GM18507 (cell line): ENCODE measurements at places on chromosomes 4 and X.

- no peak for DNase-seq
Observed at GRCh38 chrX:1912193-1912592, 297.3 kb downstream of the ASMT start.

DNA sequence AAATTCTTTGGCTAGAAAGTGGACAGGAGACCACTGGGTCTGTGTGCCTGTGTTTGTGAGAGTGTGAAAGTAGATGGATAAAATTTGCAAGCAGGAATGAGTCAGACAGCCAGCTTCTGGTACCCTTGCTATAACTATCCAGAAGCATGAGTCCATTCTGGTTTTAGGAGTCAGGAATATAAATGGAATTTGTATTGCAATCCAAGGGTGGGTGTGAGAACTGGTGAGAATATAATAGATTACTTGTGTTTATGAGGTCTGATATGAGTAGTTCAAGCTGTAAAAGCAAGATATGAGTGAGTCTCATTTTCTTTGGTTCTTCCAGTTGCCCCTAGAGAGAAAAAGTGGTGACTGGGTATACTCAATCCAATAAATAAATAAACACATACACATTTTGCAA, 212.7 kb upstream of the TAPT1 start:
- no peak for DNase-seq

- no peak for DNase-seq
Observed at GRCh38 chr4:61872983-61873382, 672.9 kb downstream of the ADGRL3 start.

- DNase-seq: no peak
Observed at GRCh38 chr4:108255203-108255747, 86.5 kb upstream of the LEF1 start.

DNA sequence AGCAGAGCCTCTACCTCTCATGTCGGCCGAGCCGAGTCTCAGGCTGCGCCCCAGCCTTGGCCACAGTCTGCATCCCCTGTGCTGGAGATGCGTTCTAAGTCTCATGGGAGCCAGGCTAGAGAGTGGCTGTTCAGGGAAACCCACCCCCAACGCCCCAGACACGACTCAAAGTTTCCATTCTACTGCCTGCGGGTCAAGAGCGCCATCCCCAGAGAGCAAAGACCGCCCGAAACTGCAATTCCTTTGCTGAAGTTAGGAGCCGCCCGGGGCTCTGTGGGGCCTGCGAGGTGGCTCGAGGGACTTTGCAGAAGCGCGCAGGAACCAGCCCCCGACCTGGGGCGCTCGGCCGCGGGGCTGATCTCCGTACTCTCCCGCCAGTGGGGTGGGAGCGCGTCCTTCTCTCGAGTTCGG, 10.0 kb upstream of the ELF4 start:
- no peak for DNase-seq

GRCh38 chrX:18884916-18885315, 99.0 kb downstream of the PHKA2 start:
- DNase-seq: no peak

DNA sequence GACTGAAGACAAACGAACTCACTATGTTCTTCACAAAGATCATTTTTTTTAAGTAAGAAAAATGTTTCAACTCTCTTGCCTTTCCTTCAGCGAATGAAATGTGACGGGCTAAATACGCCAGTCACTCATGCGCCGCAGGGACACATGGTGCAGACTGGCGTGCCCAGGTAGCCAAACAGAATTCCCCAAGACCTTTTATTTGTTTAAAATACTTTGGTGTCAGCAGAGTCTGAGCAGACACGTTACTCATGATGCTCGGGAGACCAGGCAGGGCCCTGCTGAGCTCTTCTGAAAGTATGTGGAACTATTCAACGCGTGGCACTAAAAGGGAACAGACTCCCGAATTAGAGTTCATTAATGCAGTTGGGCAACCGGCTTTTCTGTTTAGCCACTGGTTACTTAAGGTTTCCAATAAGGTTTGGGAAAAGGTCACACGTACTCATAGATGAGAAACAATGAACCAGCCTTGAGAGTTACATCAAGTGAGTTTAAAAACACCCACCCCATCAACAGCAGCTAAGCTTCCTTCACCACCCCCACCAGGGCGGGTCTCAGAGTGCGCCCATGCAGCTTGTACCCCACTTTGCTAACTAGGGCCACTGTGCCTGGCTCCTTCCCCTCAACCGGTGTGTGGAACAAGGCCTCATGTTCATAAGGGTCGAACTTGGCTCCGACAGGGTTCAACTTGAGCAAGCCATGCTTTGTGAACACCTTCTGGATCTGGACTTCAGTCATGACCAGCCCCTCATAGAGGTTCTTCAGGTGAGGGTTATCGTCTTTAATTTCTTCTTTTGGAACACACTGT, 7.3 kb downstream of the GRPEL1 start:
- DNase-seq: no peak

DNA sequence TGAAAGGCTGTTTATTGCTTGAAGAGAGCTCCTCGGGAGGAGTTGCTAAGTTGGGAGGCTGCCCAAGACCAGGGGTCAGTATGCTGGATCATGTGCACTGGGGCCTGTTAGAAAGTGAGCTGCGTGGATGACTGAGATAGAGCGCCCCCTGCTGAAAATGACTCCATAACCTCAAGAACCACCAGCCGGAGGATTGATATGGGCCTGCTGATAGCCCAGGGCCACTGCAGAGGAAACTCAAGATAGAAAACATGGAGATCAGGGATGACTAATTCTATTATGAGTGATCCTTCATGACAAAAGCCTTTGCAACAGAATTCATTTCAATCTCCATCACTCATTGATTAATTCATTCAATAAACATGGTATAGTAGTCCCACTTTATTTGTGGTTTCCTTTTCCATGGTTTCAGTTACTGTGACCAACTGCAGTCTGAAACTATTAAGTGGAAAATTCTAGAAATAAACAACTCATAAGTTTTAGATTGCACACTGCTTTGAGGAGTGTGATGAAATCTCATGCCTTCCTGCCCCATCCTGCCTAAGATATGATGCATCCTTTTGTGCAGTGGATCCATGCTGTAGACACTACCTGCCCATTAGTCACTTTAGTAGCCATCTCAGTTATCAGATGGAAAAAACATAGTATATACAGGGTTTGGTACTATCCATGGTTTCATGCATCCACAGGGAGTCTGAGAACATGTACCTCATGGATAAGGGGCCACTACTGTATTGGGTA, 126.7 kb upstream of the MBNL3 start:
- DNase-seq: no peak

DNA sequence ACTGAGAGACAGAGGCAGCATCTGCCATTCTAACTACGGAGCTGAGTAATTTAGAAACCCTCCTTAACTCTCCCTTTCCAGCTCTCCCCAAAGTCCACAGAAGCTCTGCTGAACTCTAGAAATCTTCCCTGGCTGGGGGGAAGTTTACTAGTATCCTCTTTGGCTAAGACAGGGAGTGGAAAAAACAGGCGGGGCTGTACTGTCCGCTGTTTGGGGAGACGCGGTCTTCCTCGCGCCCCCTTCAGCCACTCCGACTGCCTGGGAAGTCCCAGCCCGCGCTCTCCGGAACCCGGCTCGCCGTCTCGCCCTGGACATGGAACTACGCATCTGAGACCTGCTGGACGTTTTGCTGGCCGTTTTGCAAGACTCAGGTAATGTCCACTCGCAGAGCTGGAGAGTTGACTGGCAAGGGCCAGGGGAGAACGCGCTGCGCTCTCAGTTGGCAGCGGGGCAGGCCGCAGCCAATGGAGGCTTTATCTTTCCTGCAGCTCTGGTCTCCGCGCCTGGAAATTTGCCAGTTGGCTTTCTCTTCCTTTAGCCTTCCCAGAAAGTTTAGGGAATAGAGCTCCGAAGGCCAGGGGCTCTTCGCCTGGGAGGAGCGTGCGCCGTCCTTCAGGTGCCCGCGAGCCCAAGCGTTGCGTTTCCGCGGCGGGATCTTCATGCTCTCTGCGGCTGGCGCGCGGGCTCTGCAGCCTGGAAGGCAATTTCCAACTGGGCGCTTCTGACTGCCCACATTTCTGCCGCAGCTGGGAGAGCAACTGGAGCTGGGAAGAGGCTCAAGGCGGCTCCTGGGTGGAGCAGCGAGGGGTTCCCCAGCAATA, 892 bp downstream of the IL1RAPL2 start:
- no peak for DNase-seq

DNA sequence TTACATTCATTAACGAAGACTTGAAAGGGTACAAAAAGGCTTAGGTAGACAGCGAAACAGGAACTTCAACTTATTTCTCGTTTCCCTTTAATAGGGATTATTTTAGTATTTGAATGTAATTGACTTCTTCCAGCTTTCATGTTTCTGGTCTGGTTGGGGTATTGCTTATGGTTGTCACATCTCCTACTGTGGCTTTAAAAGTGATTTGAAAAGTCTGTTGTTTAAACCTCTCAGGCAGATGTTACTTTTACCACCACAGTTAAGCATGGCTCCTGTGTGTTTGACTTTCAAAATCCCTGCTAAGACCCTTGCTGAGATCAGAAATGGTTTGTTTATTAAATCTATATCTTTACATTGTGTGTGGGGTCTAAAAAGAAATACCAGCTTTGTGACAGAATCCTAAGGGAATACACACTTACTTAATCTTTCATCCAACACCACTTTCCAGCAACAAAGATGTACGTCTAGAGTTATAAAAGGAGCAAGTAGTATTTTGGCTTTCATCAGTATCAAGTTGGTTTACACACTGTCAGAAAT, 661.2 kb downstream of the FAT4 start:
- no peak for DNase-seq

GRCh38 chr4:145183023-145183422, 2.6 kb upstream of the OTUD4 start:
- DNase-seq: no peak

- DNase-seq: no peak
Observed at GRCh38 chrX:56763556-56764152, 34.6 kb downstream of the NBDY start.

DNA sequence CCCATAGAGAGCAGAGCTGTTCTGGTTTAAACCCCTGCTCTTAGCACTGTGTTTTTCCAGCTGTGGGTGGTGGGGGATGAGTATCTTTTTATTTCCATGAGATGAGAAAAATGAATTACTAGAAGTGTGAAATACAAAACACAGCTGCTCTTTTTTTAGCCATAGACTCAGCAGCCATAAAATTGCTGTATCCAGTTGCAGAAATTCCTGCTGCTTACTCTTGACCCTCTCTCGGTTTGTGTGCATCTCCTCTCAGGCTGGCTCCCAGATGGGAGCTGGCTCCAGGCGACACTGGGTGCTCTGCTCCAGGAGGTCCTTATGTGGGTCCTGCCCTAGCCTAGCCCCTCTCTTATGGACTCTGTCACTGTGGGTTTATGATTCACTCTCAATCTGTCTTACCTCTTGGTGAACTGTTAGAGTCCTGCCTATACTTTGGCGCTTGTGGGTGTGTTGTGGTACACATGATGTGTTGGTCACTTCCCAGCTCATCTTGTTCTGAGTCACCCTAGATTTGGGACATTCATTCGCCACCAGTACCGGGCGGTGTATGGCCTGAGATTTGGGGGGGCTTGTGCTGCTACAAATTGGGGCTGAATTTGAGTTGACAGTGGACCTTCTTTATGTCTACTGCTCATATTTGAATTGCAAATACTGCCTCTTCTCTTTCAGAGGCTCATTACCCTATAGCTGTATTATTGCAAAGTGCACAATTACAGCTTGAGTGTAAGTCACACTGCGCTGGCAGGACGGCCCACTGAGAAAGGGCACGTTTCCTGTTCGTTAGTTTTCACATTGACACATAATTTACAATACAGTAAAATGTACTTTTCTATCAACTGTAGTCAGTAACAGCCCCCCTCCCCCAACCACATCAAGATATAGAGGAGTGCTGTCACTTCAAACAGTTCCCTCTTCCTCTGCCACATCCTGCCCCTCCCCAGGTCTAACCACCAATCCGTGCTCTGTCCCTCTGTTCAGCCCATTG, 46.9 kb upstream of the MSANTD1 start:
- peak; percentile 44 for DNase-seq

GRCh38 chrX:68490644-68491043, 8.2 kb upstream of the YIPF6 start:
- no peak for DNase-seq

GRCh38 chr4:41507291-41507947, 30.5 kb upstream of the LIMCH1 start:
- DNase-seq: no peak

GRCh38 chr4:54548098-54548620, 109.6 kb upstream of the KIT start:
- no peak for DNase-seq

- DNase-seq: no peak
Observed at GRCh38 chr4:183728223-183729068, 69.4 kb downstream of the TRAPPC11 start.

DNA sequence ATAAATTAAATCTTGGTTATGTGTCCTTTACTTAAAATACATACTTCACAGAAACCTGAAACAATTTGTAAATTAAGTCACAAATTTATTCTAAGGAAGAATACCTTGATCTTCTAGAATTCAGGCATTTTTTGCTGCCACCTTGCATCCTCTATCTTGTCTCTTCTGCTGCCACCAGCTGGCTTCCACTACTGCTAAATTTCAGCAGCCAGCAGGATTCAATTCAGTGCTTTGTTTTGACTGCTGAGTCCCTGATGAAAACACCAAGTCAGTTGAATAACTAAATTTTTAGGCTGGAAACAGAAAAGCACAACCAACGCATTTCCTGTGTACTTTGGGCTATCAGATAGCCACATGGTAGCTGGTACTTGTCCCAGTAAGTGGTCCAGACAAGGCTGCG, 2.4 kb upstream of the MBTPS2 start:
- DNase-seq: no peak

DNA sequence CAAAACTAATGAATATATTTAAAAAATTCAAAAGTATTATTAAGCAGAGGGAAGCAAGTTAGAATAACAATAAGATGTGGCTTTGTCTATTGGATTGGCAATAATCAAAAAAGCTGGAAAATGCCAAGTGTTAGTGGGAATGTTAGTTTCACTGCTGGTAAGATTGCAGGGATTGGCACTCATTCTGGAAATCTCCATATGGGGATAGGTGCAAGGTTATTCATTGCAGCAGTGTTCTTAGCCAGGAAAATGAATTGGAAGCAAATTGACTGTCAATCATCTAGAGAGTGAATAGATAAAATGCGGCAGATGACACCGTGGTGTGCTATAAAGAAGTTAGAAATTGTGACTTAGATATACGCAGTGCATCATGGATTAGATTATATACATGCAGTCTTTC, 1615.5 kb upstream of the PCDH7 start:
- DNase-seq: no peak

DNA sequence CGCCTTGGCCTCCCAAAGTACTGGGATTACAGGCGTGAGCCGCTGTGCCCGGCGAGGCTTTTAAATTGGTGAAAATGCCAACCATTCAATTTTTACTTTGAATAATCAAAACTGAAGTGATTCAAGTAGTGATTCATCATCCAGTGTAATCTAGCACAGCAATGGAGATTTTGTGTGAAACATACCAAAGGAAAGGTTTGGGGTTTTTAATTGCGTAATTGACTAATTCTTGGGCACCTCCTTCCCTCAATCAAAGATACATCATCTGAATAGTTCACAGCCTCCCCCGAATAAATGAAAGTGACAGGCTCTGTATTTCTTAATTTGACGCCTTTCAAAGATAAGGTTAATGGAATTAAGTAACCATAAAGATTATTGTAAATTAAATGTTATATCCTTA, 69.0 kb downstream of the DMD start:
- no peak for DNase-seq
